Osteocyte (in vitro differentiated cells): ENCODE measurements at places on chromosomes 2 and 18. TPM values are rescaled to one million over a fixed set of nuclear protein-coding genes. Genes with fewer than 3 reads are reported as not detected.

ASB3 gene
- 21.6 and 21.8 TPM in 2 replicates for total RNA-seq

- DNase-seq, result no peak
These were observed 441.3 kb upstream of the CDH20 start for GRCh38 chr18:60891936-60892335.

RAD51AP2 gene
- total RNA-seq, result not detected in 2 replicates

SERPINB10 gene
- total RNA-seq, result not detected in 2 replicates

NAGK gene
- total RNA-seq, result 157 and 161 TPM in 2 replicates

DNA sequence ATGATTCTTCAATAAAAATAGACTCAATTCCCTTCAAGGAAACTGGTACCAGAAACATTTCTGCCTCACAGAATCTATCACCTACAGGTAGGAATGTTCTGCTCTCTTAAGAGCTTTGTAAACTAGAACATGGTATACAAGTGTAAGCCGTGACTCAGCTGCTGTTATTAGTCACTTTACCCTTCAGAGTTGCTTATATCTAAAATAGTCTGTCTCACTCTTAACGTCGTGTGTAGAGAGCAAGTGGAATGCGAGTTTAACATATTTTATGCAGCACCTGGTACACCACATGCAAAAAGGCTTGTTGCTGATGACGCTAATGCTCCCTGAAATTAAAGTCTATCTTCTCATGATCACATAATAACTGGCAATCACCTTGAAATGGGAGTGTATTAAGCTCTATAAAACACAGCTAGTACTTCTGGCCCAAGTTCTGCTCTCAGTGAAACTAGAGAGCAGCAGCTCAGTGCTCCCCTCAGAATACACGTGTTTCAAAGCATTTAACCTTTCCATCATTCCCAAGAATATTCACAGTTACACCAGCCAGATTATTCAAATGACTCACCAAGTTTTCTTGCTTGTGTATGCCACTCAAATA, 420.0 kb downstream of the ZEB2 start:
- no peak for DNase-seq

DNA sequence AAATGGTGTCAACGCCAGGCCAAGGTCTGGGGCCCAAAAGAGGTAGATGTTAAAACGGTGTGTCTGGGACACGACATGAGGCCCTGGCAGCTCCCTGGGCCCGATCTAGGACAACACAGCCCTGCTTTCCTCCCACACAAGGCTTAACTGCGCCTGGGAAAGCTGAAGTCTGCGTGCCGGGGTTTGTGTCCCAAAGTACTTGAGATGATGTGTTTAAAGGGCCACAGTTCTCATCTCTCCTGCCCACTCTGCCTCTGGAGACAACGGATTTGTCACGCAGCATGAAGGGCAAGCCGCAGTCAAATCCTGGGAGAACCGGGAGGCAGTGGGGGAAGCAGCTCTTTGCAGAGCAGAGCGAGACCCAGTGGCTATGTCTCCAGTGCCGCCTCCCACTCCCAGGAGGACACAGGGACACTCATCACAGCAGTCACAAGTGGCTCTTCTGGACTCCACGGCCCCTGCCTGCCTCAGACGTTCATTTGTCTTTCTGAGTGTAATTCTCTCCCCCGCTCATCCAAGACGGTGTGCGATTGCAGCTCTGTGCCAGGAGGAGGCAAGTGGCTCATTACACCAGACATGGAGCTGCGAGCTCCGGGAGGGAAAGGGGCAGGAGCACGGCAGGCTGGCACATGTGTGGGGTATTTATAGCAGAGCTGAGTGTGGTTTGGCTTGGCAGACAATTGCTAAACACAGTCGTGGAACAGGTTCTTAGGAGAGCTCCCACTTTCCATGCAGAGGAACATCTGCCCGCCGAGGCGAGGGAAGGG, 57.7 kb upstream of the SEMA4C start:
- no peak for DNase-seq
